Stimulated activated CD4-positive, alpha-beta T cell treated with anti-CD3 and anti-CD28 coated beads, Interleukin-4, amount 100 ng/mL, for 48 hours (primary cell): ENCODE measurements at places on chromosomes 13 and 19.
A peak's percentile ranks its signal among the peaks of the same experiment; 100 is the strongest.

DNA sequence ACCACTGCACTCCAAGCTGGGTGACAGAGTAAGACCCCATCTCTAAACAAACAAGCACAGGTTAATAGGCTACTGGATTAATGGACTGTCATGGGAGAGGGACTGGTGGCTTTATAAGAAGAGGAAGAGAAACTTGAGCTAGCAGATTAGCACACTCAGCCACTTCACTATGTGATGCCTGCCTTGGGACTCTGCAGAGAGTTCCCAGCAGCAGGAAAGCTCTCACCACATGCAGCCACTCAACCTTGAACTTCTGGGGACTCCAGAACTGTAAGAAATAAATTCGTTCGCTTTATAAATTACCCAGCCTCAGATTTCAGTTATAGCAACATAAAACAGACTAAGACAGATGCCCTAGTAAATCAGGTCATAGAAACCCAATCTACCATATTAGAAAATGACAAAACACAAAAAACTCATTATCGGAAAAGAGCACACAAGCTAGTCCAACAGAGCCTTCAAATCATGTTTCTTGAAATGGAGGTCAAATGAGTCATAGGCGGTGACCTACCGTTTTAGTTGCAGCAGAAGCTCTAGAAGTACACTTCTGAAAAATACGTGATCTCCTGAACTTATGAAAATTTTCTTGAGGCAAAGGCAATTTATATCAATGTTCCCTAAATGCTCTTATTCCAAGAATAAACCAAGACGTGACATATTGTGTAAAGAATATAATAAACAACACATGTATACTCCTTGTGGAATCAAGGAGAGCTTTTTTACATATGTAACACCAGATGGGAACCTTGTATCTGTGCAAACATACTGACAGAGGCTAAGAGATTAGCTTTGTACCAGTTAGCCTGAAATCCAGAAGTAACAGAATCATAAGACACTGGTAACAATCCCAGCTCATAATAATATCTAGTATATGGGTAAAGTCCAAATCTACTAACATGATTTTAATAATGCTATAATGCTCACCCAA, 340.9 kb upstream of the SGCG start:
- no peak for DNase-seq

- DNase-seq: no peak
These were observed 21.5 kb upstream of the FOSB start for GRCh38 chr19:45446295-45446694.

GRCh38 chr13:30700364-30700763, 35.0 kb upstream of the ALOX5AP start:
- DNase-seq: no peak

- peak; percentile 30 for DNase-seq
These were observed 754 bp upstream of the SIX5 start for GRCh38 chr19:45769821-45770191.

DNA sequence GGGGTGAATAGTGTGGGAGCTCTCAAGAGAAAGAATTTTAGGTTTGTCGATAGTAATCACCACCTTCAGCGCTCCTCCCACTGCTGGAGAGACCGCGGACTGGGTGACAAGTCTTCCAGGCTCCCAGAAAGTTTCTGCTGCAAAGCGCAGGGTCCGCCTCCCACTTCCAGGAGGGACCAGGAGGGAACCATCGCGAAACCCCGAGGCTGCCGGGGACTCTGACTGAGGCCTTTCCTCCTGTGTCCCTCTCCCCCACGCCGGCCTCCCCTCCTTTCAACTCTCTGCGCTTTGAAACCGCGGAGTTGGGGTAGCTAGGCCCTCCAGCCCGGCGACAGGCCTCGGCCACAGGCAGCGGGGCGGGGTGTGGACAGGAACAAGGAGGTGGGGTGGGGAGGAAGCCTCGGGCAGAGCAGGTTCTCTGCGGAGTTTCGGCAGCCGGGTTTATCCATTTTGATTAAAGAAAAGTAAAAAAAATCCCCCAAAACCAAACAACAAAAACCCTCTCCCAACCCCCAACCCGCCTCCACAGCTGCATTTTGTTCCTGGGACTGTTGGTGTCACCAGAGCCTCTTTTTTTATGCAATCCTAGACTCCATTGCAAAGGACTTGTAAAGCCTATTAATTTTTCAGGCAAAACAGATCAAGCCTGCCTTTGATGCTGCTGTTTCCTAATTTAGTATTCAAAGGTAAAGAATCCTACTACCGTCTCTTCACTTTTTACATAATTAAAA, 157.2 kb downstream of the TM9SF2 start:
- peak; percentile 12 for DNase-seq

DNA sequence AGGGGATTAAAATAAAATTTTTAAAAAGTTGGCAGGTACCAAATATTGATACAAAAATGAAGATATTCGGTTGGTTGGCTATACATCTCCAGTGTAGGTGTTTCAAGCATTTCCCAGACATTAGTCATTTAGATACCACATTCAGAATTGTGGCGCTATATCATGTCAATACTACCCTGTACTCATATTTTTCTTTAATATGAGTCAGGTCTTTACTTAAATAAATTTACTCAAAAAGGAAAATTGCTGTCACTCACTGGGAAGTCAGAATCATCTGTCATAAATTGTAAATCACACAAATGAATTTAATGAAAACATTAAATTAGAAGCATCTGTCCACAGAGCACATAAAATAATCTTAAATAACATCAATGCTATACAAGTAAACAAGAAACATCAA, 134.2 kb downstream of the TSHZ3 start:
- DNase-seq: no peak

GRCh38 chr19:47306303-47306702, 3.4 kb upstream of the C5AR1 start:
- DNase-seq: no peak

DNA sequence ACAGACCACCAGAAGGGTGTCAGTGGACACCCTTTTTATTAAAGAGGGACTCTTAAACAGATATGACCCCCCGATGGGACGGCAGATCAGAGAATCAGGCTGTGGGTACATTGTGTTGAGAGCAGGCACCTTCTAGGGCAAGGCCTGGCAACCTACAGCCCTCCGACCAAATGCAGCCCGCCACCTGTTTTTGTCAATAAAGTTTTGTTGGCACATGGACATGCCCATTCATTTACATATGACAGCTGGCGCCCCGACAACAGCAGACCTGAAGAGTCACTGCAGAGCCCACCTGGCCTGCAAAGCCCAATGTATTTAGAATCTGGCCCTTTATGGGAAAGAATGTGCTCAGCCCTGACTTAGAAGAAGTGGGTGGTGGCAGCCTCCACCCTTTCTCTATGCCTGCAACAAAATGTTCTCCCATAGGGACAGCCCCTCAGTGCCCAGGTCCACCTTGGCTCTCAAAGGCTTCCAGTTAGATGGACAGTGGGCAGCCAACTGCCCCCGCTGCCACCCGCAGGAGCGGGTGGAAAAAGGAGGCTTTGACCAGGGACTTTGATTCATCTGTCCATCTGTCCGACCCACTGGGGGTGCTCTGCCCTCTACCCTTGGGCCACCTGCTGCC, 184.9 kb downstream of the PTPRS start:
- no peak for DNase-seq

GRCh38 chr19:42134535-42135070, 2.4 kb upstream of the POU2F2 start:
- no peak for DNase-seq

- no peak for DNase-seq
These were observed 497.7 kb downstream of the MYO16 start for GRCh38 chr13:109126891-109127641.

GRCh38 chr19:49690656-49691242, at the start of gene CPT1C:
Gene CPT1C, plus strand, starts transcription at chr19:49691116. Its CDS starts 1,137 bp downstream, at chr19:49692253.
- DNase-seq: peak; percentile 63

DNA sequence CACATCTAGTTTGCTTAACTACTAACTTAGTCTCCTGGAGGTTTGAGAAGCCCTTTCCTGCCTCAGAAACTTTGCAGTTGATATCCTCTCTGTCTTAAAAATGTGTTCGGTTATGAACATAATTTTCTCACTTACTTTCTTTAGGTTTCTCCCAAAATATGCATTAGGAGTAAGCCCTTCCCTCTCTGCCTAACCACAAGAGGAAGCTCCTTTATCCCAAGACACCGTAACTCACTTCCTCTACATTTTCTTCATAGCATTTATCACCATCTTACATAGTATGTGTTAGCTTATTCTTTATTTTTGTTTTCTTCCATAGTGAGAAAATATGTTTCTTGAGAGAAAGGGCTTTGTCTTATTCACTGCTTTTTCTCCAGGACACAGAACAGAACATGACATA, 952.5 kb upstream of the ATXN8OS start:
- DNase-seq: no peak

GRCh38 chr13:103431856-103432255, 365.6 kb upstream of the SLC10A2 start:
- DNase-seq: no peak

DNA sequence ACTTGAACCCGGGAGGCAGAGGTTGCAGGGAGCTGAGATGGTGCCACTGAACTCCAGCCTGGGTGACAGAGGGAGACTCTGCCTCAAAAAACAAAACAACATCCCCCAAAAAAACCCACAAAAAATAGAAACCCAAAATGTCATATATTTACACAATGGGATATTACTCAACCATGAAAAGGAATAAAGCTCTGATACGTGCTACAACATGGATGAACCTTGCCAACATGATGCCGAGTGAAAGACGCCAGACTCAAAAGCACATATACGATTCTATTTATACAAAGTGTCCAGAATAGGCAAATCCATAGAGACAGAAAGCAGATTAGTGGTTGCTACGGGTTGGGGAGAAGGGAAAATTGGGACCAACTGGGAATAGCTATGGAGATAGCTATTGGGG, 2.1 kb upstream of the TPRX1 start:
- no peak for DNase-seq

- no peak for DNase-seq
These were observed 359.2 kb downstream of the KCTD12 start for GRCh38 chr13:76527041-76527440.

GRCh38 chr13:29743201-29743786, 107.1 kb downstream of the UBL3 start:
- DNase-seq: no peak

DNA sequence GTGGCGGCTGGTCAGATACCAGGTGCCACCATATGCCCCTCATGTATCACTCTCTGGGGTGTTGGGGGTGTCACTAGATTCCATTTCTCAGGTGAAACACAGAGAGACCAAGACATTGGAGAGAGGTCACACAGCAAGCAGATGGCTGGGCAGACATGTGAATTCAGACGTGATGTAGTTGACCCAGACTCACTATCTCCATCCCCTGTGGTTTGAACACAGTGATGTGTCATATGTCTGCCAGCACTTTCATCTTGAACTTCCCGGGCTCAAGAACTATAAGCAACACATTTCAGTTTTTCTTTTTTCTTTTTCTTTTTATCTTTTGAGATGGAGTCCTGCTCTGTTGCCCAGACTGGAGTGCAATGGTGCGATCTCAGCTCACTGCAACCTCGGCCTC, 16.1 kb upstream of the UPF1 start:
- DNase-seq: no peak

DNA sequence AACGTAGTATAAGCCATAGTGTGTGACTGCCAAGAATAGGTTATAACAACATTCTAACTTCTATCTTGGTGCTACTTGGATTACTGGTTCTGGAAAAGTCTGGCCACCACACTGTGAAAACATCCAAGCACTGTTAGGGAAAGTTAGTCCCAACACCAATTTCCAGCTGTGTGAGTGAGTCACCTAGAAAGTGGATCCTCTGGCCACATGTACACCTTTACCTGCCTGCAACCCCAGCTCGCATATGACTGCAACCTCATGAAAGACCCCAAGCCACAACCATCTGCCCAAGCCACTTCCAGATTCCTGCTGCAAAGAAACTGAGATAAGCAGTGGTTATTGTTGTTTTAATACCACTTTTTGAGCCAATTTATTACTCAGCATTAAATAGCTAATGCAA, 404.5 kb downstream of the KCTD12 start:
- no peak for DNase-seq

DNA sequence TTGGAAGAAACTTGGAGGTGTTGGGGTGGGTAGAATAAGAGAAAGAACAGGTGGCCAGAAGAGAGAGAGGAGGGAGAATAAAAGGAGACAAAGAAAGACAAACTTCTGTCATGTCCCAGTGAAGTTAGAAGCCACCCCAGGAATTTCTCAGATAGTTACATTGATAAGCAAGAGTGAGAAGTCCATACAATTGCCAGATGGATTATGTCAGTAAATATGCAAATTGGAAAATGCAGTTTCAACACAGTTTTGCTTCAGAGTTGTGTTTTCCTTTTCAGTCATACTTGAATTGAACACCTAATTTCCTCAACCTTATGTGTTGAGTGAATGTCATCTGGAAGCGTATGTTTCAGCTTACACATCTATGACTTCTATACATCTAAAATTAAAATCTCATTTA, 139.2 kb downstream of the RXFP2 start:
- DNase-seq: no peak

DNA sequence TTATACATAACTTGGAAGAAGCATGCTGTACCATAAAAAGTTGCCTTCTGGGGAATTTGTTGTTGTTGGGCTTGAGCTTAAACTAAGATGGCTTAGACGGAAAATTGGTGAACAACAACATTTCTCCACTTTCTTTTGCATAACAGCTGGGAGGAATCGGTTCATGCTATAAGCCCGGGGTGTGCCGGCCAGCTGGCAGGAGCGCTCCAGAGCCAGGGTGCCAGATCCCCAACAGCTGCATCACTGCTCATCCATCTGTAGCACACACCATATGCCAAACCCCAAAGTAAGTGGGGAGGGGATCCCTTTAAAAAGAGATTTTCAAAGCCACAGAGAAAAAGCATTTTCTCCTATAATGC, 419.5 kb upstream of the ARGLU1 start:
- DNase-seq: no peak
